ENCODE measurements at places on chromosomes 3 and 15. TPM values are rescaled to one million over a fixed set of nuclear protein-coding genes. Genes with fewer than 3 reads are reported as not detected.

DNA sequence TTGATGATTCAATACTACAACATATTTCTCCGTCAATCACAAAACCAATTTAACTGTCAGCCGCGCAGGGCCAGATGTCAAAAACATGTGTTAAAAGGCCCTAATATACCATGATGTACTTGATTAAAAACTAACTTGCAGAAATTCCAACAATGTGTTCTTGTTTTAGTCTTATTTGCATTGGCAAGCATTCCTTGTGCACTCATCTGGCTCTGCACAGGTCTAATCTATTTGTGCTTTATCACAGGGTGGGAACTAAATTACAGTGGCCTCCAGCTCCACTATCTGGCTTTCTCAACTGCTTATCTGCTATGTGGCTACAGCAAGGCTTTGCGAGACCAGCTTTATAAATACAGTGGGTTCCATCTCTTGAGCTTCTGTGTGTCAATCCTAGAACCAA lies 455.5 kb downstream of the ERC2 start:
- DNase-seq: no peak

- peak; percentile 90 for DNase-seq
Observed at GRCh38 chr3:51982838-51983577, at the start of gene ACY1. Gene ACY1 (plus strand): TSS chr3:51983535. CDS start chr3:51984065, 530 bp downstream.

CD200 gene
- 63.3 TPM for total RNA-seq

DNA sequence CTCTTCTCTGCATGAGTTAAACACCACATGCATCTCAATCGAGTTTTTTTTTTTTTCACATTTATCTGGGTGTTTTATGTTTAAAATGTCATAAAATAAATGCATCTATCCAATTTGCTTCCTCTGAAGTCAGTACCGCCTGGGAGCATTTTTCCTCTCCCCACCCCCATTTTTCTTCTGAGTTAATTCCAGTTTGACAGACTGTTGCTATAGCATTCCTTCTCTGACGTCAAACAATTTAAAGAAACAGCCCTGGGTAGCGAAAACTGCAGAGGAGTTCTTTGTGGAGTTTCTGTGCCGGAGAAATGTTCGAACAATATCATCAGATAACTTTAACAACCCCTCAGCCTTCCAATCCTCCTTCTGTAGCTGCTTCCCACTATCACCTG lies 900 bp upstream of the GNB4 start:
- DNase-seq: no peak

GRCh38 chr15:77107531-77108355 lies 36.8 kb upstream of the TSPAN3 start:
- no peak for DNase-seq

GRCh38 chr3:118817748-118818165 lies 216.9 kb downstream of the IGSF11 start:
- DNase-seq: peak; percentile 23

SERINC4 gene
- 0.31 TPM for total RNA-seq

- no peak for DNase-seq
Observed at GRCh38 chr3:130792246-130792645, 45.6 kb upstream of the PIK3R4 start.

POU1F1 gene
- total RNA-seq: not detected

DNA sequence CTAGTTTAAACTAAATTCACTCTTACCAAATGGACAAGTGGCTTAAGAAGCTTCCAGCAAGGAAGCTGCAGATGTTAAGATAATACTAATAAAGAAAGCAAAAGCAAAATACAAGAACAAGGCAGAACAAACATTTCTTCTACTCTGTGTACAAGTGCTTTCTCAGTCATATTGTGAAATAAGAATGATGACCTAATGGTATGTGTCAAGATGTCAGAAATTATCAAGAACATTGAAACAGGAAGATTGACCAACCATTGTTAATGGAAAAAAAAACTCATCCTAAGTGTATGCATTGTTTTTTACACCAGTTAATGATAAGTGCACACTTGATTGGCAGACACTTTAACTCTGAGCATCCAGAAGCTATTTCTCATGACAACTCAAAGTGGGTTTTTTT lies 65.4 kb upstream of the P2RY1 start:
- DNase-seq: no peak

DNA sequence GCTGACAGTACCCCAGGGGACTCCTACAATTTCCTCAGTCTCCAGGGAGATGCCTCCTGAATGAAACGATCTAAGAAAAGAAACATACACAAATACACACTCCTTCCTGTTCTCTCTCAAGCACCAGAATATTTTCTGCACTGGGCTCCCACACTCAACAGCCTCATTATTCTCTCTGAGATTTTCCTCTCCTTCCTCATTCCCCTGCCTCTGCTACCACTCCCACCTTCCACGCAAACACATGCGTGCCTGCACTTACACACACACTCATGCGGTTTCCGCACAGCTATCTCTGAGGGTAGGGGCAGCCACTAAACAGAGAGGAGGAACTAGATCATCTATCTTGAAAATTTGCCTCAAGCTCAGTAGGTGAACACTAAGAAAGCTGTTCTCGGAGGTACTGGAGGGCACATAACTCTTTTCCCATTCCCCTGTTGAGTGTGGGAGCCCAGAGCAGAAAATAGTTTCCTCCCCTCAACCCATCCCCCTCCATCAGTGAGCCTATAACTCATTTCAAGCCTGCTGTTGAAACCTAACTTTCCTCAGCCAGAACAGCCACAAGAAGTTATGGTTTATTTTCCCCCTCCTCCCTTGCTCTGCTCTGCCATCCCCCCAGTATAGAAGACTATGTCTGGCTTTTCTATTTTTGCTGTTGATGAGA lies 30.5 kb upstream of the TIPARP start:
- no peak for DNase-seq
